ENCODE measurements at places on chromosomes 7 and 10. TPM values are rescaled to one million over a fixed set of nuclear protein-coding genes. Genes with fewer than 3 reads are reported as not detected.
A peak's percentile ranks its signal among the peaks of the same experiment; 100 is the strongest.

STK17A gene
- 12.8 TPM for polyA plus RNA-seq

CCDC136 gene
- 1.4 TPM for polyA plus RNA-seq

DNA sequence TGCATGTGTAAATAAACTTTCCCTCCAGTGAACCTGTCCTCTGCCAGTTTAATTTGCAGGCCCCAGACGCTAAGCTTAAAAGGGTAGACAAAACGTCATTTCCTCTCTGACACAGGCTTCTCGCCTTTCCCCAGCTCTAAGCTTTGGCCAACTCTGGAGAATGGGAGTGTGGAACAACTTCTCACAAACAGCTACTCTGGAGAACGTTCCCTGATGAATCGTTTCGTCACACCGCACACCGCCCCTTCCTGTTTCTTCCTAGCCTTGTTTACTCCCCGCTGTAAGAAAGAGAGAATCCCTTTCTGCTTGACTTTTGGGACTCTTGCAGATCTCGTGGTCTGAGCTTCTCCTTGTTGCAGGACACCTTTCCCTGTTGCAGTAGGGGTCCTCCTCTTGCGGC, 564.2 kb downstream of the TCERG1L start:
- DNase-seq: no peak
- no peaks in the 10 kb centered on the region for H3K27me3 ChIP-seq
- H3K36me3 ChIP-seq: no peaks in the 10 kb centered on the region
- no peak overlapping the region for H3K4me3 ChIP-seq
- no peak overlapping the region for H3K27ac ChIP-seq

DNA sequence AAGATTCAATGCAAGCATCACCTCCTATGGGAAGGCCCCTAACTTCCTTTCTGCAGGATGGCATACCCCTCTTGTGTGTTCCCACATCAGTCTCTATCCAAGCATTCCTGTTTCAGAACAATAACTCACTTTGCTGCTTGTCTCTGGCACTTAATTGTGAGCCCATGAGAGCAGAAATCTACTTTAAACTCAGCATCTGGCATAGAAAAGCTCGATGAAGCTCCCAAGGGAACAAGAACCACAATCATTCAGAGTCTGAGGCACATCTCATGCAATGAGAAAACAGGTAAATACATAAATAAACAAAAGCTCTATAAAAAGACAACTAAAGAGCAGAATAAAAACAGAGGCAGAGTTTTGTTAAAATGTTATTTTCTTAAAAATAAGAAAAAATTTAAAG, 66.2 kb downstream of the VPS41 start:
- no peaks in the 10 kb centered on the region for H3K27me3 ChIP-seq
- no peaks in the 10 kb centered on the region for H3K4me1 ChIP-seq
- H3K4me3 ChIP-seq: no peak overlapping the region
- no peaks in the 10 kb centered on the region for H3K36me3 ChIP-seq
- no peak overlapping the region for H3K27ac ChIP-seq

DNA sequence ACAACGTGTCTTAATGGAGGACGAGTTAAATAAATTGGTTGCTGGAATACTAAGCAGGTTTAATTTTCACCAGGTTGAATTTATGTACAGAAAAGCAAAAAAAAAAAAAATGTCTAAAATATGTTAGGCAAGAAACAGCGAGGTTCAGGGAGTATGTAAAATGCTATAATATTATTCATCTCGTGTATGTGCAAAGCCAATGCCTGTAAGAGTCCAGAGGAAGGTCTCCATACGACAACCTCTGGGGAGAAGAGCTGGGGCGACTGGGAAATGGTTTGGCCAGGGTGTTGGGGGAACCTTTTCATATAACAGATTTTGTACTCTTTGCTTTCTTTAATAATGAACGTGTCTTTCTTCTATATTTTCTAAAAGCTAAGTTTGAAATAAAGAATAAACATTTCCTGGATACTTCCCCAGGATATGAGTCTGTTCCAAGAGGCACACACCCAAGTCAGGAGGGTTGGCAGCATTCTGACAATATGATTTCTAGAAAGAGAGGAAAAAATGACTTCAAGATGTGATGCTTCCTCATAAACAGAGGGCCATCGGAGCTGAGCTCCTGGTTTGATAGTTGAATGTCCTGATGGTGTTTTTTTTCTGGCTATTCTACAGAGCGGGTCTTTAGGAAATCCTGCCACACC, 208.6 kb upstream of the MGMT start:
- H3K27me3 ChIP-seq: no peaks in the 10 kb centered on the region
- H3K4me1 ChIP-seq: no peaks in the 10 kb centered on the region
- no peaks in the 10 kb centered on the region for H3K36me3 ChIP-seq

GRCh38 chr10:373526-374309, 238.5 kb downstream of the ZMYND11 start:
- H3K4me3 ChIP-seq: no peak overlapping the region
- no peak for DNase-seq
- no peaks in the 10 kb centered on the region for H3K27me3 ChIP-seq
- H3K27ac ChIP-seq: peak overlapping the region; percentile 29
- H3K36me3 ChIP-seq: peaks cover 5% of the 10 kb centered on the region
- peaks cover 5% of the 10 kb centered on the region for H3K4me1 ChIP-seq

GRCh38 chr7:148394582-148394981, 196.0 kb upstream of the C7orf33 start:
- no peaks in the 10 kb centered on the region for H3K36me3 ChIP-seq
- H3K4me3 ChIP-seq: no peak overlapping the region
- H3K4me1 ChIP-seq: no peaks in the 10 kb centered on the region
- no peak overlapping the region for H3K27ac ChIP-seq

- H3K27me3 ChIP-seq: no peaks in the 10 kb centered on the region
- no peak overlapping the region for H3K27ac ChIP-seq
- DNase-seq: no peak
- no peak overlapping the region for H3K4me3 ChIP-seq
- peaks cover 13% of the 10 kb centered on the region for H3K4me1 ChIP-seq
These were observed 67.9 kb downstream of the ADD3 start for GRCh38 chr10:110075686-110076085.

Data from kidney (tissue), 22 donors.